ENCODE measurements at places on chromosomes 13 and 19. TPM values are rescaled to one million over a fixed set of nuclear protein-coding genes. Genes with fewer than 3 reads are reported as not detected.
A peak's percentile ranks its signal among the peaks of the same experiment; 100 is the strongest.

PLA2G4C gene
- total RNA-seq, result 4.0 TPM

DNA sequence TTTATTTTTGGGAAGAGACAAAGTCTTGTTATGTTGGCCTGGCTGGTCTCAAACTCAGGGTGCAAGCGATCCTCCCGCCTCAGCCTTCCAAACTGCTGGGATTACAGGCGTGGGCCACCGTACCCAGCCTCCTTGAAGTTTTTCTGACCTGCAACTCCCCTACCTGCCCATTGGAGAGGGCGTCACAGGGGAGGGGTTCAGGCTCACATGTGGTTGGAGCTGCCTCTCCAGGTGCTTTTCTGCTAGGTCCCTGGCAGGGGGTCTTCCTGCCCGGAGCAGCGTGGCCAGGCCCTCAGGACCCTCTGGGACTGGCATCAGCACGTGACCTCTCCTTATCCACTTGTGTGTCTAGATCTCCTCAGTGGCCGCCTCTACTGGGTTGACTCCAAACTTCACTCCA is 27.2 kb downstream of the LDLR start:
- no peak for DNase-seq

DNA sequence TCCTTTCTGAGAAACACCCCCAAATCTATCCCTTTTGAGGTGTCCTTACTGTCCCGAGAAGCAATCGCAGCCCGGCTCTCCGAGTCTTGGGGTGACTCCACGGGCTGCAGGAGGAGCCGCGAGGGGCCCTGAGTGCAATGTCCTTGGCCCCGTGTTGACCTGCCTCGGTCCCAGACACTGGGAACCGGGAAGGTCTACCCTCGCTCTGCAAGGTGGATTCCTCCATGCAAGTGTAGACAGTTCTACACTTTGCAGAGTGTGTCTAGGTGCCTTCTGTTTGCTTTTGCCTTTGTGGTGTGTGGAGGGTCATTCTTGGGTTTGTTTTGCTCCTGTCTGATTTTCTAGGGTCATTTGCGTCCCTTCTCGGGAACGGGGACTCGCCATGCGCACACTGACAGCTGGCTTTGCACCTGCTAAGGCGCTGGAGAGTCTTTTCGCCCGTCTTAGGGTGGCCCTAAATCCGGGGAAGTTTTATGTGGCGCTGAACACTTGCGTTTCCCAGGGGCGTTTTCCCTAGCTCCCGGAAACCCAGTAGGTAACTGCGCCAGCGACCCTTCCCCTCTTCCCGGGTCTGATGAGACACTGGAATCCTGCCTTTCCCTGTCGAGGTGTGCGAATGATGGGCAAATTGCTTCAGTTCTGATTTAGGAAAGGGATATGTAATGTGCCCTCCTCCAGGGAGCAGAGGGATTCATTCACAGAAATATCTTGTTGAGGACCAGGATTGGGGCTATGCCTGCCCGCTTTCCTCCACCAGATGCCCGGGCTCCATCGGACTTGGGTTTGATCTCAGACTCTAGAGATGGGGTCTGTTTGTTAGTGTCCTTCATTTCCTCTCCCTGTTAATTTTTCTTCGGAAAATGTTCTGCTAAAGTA is 755 bp downstream of the SERTM1 start:
- DNase-seq, result no peak

- no peak for DNase-seq
Measured at GRCh38 chr13:40479196-40479845, 187.1 kb downstream of the FOXO1 start.

DNA sequence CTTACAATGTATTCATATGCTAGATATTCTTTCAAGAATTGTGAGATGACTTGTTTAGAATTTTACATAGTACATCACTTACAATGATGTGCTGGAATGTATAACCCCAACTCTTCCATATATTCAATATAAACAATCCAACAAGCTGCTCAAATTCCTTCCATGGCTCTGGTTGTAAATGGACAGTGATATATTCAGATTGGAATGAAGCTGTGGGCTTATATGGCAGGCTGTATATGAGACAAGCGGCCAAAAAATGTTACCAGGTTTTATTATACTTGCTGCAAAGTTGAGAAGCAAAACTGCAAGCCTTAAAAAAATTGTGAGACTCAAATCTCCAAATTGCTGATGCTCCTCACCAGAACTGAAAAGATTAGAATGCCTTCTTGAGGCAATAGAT is 83.6 kb upstream of the KLF12 start:
- DNase-seq, result no peak

DNA sequence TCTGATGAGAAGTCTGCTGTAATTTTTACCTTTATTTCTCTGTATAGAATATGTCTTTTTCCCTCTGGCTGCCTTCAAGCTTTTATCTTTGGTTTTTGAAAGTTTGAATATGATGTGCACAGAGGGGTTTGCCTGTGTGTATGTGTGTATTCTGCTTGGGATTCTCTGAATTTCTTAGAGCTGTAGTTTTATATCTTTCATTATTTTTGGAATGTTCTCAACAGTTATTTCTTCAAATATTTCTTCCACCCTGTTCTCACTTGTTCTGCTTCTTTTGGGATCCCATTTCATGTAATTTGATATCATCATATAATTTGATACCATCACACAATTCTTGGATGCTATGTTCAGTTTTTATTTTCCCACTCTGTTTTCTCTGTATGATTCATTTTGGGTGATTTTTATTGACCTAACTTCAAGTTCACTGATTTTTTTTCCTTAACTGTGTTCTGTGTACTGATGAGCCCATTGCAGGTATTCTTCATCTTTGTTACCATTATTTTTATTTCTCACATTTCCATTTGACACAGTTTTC is 7.5 kb downstream of the COG3 start:
- DNase-seq, result no peak

- peak; percentile 45 for DNase-seq
Measured at GRCh38 chr19:31214086-31214485, 135.2 kb downstream of the TSHZ3 start.

- DNase-seq, result no peak
Measured at GRCh38 chr19:632579-633067, 714 bp downstream of the POLRMT start.

GRCh38 chr19:32349724-32350470 is 4.5 kb downstream of the ZNF507 start:
- no peak for DNase-seq

CNFN gene
- total RNA-seq, result 530 TPM

ZNF525 gene
- total RNA-seq, result 17.4 TPM

DNA sequence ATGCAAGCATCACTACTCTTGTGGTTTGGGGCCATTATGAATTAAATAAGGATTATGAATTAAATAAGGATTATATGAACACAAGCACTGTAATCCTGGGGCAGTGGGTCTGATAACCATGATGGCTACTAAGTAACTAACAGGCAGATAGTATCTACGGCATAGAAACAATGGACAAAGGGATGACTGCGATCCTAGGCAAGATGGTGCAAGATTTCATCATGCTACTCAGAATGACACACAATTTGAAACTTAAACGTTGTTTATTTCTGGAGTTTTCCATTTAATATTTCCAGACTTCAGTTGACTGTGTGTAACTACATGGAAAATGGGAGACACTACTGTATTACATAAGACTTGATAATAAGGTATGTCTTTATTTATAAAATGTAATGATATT is 15.1 kb downstream of the KCNRG start:
- DNase-seq, result no peak

DNA sequence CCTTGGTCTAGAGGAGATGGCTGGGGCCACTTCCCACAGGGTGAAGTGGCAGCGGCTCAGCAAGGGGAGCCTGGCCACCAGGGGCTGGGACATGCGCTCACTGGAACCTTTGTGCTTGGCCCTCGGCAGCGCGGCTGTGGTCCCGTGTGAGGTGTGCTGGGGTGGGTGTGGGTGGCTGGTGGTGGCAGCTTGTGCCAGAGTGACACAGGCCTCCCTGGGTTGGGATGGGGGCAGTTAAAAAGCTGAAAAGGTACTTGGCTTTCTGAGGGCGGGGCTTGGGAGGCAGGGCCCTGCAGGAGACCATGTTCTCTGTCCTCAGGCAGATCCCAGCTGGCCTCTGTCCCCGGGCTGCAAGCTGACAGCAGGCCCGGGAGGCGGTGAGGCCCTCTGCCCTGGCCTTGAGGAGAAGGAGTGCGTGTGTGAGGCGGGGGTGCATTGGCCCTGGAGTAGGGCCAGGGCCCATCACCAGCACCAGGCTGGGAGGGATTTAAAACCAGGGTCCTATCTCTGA is 17.3 kb downstream of the MPND start:
- DNase-seq, result no peak

ZIC5 gene
- not detected for total RNA-seq

PRRG2 gene
- 9.3 TPM for total RNA-seq

ABHD13 gene
- 12.2 TPM for total RNA-seq

- DNase-seq, result no peak
Measured at GRCh38 chr19:10583036-10583776, 3.9 kb downstream of the AP1M2 start.

GRCh38 chr13:35891507-35892441 is 239.4 kb downstream of the DCLK1 start:
- no peak for DNase-seq

DNA sequence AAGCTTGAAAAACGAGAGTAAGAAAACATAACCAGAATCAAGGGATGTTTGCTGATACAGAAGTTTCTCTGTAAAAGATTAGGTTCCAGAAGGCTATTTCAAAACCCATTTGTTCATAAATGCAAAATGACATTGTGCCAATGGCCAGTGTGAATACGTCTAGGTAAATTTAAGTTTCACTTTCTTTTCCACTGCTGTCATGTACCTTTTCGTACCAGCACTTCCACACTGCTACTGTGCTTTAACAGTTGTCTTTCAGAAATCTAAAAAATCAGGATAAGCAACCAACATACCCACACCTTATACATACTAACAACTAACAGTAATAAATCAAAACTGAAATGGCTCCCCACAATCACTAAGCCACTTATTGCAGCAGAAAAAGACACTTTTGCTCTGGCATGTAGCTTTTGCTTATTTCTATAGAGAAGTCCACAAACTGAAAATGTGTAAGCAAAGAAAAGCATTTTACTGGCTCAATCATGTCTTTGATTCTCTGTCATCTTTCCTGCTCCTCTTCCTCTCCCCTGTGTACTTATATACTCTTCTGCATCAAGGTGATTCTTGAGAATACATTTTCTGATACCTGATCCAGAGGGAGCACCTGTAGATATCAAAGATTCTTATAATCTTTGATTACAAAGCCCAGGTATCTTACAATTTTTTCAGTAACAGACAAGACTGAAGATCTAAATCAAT is 34.3 kb downstream of the ELF1 start:
- DNase-seq, result no peak

GRCh38 chr13:102845289-102845629 is 573 bp upstream of the ERCC5 start:
- DNase-seq, result no peak

ZNF121 gene
- 48.6 TPM for total RNA-seq

DNA sequence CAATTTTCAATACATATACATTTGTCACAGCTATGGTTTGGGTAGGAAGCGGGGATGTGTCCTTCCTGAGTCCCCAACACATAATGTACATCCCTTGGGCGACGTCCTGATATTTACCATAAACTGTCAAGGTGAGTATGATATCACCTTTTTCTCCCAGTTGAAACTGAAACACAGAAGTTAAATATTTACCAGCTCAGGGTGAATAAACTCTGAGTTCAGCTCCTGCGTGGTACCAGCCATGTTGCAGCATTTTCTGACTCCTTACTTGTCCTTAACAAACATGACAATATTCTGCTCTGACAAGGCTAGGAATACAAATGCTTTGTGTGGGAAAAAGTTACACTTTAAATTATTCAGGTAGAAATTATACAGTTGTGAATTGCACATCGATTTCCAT is 294.2 kb downstream of the TEX29 start:
- no peak for DNase-seq

DNA sequence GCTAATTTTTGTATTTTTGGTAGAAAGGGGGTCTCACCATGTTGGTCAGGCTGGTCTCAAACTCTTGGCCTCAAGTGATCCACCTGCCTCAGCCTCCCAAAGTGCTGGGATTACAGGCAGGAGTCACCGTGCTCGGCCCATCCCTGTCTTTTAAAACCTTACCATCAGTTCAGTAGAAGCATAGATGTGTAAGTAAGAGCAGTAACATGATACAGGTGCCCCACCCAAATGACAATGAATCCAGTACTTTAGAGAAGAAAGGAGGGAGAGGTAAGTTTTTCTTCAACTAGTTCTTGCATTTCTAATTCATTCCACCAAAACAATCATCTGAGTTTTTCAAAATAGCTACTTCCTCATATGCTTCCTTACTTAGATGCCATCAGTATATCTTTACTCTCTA is 21.9 kb downstream of the SPRY2 start:
- no peak for DNase-seq

NLRP5 gene
- not detected for total RNA-seq

KCNN4 gene
- 3.2 TPM for total RNA-seq

- DNase-seq, result no peak
Measured at GRCh38 chr13:21078501-21078900, 17.1 kb upstream of the LATS2 start.

DNA sequence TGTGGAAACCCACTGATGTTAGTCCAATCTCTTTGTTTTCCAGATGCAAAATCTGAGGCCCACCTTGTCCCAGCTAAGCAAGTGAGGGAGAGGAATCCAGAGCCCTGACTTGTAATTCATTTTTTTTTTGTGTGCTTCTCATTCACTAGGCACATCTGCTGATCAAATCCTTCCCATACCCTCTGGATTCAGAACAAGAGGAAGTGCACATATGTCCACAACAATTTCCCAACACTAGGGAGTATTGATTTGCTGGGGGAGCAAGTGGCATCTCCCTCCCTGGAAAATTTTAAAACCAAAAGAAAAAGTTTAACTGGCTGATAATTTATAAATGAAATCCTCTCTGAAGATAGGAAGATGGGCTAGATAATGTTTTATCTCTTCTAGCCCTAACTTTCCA is 94.6 kb upstream of the RFC3 start:
- DNase-seq, result no peak

GRCh38 chr13:83100237-83100636 is 782.0 kb downstream of the SLITRK1 start:
- DNase-seq, result no peak

- DNase-seq, result no peak
Measured at GRCh38 chr13:42153199-42154113, 105.0 kb downstream of the DGKH start.

IL11 gene
- not detected for total RNA-seq

DNA sequence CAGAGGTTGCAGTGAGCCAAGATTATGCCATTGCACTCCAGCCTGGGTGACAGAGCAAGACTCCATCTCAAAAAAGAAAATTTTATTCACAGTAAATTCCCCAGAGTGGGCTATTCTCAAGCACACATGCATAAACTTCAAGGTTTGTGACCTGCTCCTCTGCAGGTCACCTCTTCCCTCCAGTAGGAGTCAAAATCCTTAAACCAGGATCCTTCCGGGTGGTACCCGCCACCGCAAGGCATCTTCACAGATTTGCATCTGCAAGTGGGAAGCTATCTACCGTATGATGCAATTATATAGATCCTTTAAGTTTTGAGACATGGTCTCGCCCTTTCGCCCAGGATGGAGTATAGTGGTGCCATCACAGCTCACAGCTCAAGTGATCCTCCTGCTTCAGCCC is 3.0 kb upstream of the ECH1 start:
- no peak for DNase-seq

- DNase-seq, result no peak
Measured at GRCh38 chr13:33281951-33282595, 3.5 kb downstream of the STARD13 start.

GRCh38 chr13:30796132-30796572 is 60.8 kb downstream of the ALOX5AP start:
- no peak for DNase-seq

OR1M1 gene
- total RNA-seq, result not detected

GRCh38 chr13:54029226-54029625 is 1000.6 kb downstream of the OLFM4 start:
- DNase-seq, result no peak

GRCh38 chr13:47519626-47520025 is 481.4 kb downstream of the SUCLA2 start:
- DNase-seq, result no peak
